SJSA1 (cell line): ENCODE measurements at places on chromosomes 6 and 20.

DNA sequence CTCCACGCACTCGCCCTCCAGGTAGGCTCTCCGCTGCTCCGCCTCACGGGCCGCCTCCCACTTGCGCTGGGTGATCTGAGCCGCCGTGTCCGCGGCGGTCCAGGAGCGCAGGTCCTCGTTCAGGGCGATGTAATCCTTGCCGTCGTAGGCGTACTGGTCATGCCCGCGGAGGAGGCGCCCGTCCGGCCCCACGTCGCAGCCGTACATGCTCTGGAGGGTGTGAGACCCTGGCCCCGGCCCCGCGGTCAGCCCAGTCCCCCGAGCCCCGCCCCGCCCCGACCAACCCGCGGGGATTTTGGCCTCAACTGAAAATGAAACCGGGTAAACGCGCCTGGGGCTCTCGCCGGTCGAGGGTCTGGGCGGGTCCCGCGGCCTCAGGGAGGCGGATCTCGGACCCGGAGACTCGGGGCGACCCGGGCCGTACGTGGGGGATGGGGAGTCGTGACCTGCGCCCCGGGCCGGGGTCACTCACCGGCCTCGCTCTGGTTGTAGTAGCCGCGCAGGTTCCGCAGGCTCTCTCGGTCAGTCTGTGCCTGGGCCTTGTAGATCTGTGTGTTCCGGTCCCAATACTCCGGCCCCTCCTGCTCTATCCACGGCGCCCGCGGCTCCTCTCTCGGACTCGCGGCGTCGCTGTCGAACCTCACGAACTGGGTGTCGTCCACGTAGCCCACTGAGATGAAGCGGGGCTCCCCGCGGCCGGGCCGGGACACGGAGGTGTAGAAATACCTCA is 598 bp downstream of the HLA-B start:
- no peak for DNase-seq

GRCh38 chr20:62625921-62626547 is 16.3 kb upstream of the SLCO4A1 start:
- DNase-seq: peak; percentile 87

GRCh38 chr6:68343901-68344300 is 291.2 kb upstream of the ADGRB3 start:
- DNase-seq: no peak

DNA sequence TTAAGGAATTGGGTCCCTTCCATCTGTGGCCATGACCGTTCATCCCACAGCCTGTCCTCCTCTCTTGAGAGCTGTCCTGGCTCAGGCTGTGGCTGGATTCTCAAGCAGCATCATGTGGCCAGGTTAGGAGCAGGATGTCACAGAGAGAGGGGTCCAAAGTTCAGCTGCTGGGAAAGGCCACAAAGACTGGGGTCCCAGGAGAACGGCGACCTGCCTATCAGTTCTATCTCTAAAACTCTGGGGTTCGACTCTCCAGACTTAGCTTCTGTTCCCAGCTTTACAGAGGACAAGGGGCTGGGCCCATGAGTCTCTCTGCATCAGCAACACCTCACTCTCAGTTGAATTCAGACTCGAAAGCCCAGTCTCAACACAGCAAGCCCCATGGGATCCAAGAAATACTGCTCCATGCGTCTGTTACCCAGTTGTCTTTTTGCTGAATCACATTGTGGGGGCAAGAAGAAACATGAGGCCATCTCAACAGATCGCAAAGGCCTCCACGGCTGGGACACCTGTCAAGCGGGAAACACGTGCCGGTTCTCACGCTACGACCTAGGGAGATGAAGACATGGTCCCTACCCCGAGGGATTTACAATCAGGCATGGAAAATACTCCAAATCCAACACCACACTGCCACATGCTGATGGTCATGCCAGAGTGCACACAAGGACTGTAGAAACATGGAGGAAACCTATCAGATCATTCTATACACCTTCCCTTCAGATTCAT is 95.4 kb downstream of the SLC22A23 start:
- DNase-seq: no peak

GRCh38 chr20:8627340-8628004 is 441.4 kb upstream of the PLCB4 start:
- DNase-seq: no peak

- no peak for DNase-seq
Observed at GRCh38 chr6:158290659-158291058, 21.6 kb upstream of the TULP4 start.

- DNase-seq: no peak
Observed at GRCh38 chr20:37326666-37327065, 19.3 kb upstream of the SRC start.

- DNase-seq: no peak
Observed at GRCh38 chr6:56758120-56758519, 115.4 kb upstream of the DST start.

DNA sequence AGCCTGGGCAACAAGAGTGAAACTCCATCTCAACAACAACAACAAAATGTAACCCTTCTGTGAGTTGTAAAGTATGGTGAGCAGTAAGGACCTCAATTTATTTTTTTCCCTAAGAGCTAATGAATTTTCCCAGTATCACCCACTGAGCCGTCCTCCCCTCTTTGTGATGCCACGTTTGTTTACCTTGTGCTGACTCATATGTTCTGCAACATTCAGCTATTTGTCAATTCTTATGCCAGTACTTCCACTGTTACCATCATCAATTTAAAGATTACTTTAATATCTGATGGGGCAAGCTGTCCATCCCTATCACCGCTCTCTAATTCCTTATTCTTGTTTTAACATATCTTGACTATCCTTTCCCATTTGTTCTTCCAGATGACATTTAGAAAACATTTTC is 37.5 kb downstream of the MAK start:
- DNase-seq: no peak

DNA sequence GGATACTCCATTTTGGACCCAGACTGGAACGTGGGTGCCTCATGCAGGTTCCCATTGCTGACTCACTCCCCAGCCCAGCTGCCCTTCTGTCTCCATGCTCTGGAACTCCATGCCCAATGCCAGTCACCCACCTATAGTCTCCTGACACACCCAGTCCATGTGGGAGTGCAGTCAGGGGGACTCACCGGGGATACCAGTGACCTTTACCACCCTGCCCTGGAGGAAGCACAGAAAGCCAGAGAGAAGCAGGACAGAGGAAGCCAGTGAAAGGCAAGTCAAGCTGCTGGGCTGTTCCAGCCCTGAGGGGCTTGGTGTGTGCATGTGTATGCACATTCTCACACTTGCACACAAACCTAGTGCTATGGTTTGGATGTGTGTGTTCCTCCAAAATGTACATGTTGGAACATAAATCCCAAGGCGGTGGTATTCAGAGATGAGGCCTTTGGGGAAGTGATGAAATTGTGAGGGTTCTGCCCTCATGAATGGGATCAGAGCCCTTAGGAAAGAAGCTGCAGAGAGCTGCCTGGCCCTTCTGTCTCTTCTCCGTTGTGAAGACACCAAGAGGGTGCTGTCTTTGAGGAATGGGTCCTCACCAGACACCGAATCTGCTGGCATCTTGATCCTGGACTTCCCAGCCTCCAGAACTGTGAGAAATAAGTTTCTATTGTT is 121.4 kb upstream of the MAFB start:
- DNase-seq: no peak

- DNase-seq: peak; percentile 88
Observed at GRCh38 chr6:16319813-16320532, 81.6 kb downstream of the GMPR start.

- no peak for DNase-seq
Observed at GRCh38 chr6:46526607-46527006, 35.4 kb upstream of the RCAN2 start.

DNA sequence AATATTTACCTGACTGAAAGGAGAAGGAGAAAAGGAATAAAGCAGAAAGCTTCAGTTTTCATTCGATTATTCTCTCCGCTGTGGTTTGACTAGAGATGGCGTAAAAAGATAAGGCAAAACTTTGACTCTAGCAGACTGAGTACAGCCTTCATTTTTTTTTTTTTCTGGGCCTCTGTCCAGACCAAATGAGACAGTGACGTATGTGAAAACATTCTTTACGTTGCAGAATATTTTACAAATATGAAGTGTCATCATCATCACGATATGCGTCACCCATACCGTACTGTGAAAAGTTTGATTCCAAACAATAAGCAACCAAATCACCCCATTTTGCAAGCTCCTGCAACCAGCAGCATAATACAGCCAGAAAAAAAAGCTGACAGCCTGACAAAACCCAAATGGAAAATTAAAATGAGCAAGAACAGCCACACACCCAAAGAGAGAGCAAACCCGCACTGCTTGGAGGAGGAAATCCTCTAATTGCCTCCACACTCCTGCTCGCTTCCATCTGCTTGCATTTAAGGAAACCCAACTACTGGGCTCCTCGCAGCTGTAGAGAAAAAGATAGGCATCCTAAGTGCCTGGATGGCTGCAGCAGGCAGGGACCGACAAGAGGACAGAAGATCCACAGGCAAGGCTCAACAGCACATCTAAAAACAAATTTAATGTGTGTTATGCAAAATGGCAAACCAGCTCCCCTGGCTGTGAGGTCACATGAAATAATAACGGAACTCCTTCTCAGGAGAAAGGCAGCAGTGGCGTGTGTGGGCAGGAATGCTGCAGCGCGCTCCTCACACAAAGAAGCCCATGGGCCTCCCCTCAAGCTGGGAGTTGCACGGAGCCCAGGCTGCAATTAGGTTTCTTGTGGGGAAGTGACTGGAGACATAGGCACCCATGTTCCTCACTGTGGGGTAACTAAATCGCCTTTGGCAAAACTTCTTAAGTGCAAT is 113.1 kb downstream of the FYN start:
- peak; percentile 49 for DNase-seq

GRCh38 chr6:7414811-7415210 is 25.2 kb downstream of the RIOK1 start:
- DNase-seq: no peak

DNA sequence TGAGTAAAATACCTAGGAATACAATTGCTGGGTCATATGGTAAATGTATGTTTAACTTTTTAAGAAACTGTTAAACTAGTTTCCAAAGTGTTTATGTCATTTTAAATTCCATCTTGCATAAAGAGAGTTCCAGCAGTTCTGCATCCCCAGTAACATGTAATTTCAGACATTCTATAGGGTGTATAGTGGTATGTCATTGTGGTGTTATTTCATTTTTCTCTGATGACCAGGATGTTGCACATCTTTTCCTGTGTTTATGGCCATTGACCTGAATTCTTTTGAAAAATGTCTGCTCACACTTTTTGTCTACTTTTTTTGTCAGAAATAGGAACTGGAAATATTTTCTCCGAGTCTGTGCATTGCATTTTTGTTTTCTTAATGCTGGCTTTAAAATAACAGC is 128.9 kb downstream of the TMEM200A start:
- no peak for DNase-seq
